Activated CD8-positive, alpha-beta memory T cell treated with anti-CD3 and anti-CD28 coated beads for 48 hours (primary cell): ENCODE measurements at places on chromosomes 1 and 21.

DNA sequence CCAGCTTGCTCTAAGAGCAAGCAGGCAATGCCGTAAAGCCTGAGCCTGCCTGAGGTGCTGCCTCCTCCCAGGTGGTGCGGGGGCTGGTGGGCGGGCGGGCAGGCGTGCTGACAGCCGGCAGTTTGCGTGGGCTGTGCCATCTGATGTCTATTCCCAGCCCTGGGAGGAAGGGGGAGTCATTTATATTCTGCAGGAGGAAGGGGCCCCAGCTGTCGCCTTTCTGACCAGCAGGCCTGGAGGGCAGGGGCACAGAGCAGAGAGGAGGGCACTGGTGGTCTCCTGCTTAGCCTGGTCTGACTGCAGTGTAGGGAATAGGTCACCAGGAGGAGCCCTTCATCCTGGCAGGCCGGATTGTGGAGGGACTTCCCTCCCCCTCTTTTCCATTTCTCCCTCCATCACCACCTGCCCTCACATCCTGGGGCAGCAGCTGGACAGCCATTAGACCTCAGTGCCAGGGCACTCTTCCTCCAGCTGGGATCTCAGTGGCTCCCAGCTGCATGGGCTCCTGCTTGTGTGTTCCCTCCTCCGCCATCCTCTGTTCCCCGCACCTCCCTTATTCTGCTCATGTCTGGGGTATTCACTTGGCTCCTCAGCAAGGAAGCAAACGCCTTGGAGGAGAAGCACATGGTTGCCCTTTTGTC lies 4.4 kb downstream of the CYB561D1 start:
- DNase-seq: no peak

DNA sequence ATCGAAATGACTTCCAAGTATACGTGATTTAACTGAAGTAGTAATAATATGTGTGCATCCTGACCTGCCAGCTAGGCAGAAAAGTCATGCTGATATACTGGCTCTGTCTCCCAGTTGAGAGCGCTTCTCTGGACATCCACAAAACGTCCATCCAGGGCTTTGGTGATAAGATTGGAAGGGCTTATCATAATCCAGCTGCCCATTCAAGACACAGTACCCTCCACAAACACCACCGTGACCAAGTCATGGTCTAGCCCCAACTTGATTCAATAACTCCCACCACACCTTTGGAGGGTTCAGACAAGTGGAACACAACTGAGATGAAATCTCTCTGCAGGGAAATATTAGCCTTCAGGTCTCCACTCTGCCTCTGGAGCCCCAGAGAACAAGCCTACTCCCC lies 76.2 kb downstream of the CD46 start:
- no peak for DNase-seq

DNA sequence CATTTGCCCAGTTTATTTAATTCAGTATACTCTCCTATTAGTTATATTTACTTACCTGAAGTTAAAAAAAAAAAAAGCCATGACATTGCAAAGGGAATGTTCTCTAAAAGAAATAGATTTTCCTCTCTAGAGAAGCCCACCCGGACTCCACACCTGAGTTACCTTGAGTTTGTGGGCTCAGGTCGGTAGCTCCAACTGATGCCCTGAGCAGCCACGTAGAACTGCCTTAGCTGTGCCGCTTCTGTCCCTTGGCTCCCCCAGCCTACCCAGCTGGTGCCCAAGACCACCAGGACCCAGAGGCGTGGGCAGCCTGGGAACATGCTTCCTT lies 250 bp downstream of the F5 start:
- no peak for DNase-seq

- no peak for DNase-seq
These were observed 17.5 kb downstream of the AGL start for GRCh38 chr1:99867682-99868081.

DNA sequence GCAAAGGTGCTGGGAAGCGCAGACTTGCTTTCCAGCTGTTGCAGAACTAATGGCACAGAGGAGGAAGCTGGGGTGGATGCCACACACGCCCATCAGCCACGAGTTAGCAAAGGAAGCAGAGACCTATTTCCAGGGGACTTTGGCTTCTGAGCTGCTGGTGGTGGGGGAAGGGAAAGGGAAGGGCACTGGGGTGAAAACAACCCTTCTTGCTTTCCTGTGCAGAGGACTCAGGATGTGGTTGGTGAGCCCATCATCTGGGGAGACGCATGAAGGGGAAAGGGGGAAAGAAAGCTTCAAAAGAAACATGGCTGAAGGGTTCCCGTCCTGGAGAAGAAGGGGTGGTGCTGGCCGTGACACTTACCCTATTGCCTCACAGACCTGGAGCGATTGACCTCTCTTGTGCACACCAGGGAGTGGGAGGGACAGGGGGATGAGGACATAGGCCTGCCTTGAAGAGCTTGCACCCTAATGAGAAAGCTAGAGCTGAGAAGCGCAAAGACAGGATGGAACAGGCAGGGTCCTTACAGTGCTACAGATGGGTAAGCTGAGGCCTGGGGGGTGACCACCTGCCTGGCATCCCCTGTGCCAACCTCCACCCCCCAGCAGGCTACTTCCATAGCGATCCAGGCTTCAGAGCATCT lies 140.8 kb upstream of the RAB4A start:
- no peak for DNase-seq

GRCh38 chr1:4970532-4970931 lies 316.1 kb downstream of the AJAP1 start:
- DNase-seq: no peak

DNA sequence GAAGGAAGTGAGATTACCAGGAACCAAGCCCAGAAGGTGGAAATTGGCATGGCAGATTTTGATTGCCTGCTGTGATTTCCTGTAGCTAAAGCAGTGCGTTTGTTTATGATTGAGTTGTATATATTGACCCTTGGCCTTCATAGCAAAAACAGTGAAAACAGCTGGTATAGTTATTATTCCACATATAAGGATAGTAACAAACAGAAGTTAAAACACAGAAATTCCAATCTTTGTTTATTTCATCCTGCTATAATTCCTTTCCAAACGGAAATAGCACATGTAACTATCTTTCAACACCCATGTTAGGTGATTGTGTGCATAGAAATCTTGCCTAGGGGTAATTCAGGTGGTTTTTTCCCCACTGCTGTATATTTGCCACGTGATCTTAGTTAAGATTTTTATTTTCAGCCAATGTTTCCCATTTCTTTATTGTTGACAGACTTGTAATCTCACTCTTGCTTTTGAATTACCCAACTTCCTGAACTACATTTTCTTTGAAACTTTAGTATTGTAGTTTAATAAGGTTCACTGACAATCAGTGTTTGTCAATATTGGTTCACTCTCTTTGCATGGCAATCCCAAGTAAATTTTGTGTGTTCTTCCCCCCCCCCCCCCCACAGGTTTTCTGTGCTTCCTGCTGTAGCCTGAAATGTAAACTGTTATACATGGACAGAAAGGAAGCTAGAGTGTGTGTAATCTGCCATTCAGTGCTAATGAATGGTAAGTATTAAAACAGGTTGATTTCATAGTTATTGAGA lies 102.7 kb downstream of the CC2D1B start:
- DNase-seq: no peak

GRCh38 chr1:154845174-154845573 lies 24.9 kb downstream of the KCNN3 start:
- no peak for DNase-seq

- DNase-seq: no peak
These were observed 9.8 kb downstream of the LGR6 start for GRCh38 chr1:202203238-202204039.

- no peak for DNase-seq
These were observed 80.6 kb downstream of the PLXNA2 start for GRCh38 chr1:208163539-208163938.

DNA sequence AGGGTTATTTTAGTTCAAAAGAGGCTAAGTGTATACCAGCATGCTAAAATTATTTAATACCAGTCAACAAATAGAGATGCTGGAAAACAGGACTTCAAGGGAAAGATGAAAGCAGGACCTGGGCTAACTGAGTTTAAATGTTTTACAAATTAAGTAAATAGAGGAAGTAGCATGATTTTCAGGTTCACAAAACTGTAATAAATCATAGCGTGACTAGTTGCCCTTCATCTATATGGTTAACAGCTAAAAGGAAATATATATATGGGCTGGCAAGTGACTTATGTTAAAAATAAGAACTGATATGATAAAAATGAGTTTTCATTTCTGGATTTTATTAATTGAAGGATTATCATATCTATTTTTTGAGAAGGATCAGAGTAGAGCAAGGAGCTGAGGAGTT lies 25.6 kb downstream of the DPYD start:
- DNase-seq: no peak

GRCh38 chr21:38266732-38267131 lies 9.9 kb downstream of the KCNJ15 start:
- DNase-seq: no peak

- DNase-seq: no peak
These were observed 305 bp upstream of the RPS6KC1 start for GRCh38 chr1:213050745-213051126.

GRCh38 chr1:155017946-155018316 lies 15.3 kb downstream of the ZBTB7B start:
- no peak for DNase-seq

DNA sequence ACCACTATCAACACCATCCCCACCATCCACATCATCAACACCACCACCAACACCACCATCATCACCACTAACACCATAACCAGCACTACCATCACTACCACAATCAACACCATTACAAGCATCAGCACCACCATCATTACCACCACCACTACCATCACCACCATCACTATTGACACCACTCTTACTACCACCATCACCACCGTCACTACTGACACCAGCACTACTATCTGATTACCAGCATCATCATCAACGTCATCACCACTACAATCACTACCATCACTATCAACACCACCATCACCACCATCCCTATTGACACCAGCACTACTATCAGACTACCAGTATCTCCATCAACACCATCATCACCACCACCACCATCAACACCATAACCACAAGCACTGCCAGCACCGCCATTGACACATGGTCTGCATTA lies 106.1 kb upstream of the RUNX3 start:
- no peak for DNase-seq

DNA sequence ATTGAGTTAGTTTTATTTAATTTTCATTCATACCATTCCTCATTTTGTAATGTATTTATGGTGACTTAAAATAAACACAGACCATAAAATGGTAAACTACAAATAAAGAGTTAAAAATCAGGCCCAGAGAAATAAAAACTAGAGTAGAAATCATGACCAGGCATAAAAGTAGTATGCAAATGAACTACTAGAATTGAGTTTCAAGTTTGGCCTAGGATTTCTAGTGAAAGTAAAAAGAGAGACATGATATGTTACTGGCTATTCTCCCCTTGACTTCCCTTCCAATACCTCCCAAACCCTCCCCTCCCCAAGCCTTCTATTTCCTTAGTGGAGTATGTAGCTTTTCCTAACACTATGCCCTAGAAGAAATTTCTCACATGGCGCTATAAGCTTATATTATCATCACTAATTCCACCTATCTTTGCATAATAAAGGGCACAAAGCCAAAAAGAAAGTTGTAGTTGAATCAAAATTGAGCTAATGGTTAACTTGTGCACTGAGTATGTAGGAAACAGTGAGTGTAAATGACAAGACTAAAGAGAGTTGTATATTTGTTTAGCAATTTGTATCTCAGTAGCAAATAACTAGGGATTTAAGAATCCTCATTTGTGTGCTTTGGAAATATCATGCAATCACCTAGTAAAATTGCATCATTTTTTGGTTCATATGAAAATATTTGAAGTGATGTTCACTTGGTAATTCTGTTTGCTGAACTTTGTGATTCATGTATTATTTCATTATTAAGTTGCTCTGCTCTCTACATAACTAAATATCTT lies 29.7 kb upstream of the CDC14A start:
- DNase-seq: no peak

DNA sequence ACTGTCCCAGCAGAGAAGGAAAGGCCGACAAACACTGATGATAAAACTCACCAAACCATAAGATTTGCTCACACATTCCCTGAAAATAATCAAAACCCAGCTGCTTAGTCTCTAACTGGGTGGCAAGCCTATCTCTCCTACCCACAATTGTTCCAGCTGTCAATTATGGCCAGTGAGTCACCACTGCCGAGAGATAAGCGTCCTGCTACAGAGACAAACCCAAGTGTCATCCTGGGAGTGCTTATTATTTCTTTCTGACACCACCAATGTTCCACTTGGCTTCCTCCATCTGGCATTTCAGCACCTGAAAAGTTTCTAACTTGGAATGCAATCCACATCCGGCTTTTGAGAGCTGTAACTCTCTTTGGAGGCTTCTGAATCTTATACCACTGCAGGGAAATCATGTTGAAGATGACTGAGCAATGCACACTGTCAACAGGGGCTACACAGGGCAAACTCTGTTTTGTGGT lies 51.5 kb upstream of the VAV3 start:
- DNase-seq: no peak

GRCh38 chr1:181630838-181631237 lies 147.5 kb downstream of the CACNA1E start:
- DNase-seq: no peak

- peak; percentile 18 for DNase-seq
These were observed 35.6 kb upstream of the TMEM61 start for GRCh38 chr1:54944610-54945392.

DNA sequence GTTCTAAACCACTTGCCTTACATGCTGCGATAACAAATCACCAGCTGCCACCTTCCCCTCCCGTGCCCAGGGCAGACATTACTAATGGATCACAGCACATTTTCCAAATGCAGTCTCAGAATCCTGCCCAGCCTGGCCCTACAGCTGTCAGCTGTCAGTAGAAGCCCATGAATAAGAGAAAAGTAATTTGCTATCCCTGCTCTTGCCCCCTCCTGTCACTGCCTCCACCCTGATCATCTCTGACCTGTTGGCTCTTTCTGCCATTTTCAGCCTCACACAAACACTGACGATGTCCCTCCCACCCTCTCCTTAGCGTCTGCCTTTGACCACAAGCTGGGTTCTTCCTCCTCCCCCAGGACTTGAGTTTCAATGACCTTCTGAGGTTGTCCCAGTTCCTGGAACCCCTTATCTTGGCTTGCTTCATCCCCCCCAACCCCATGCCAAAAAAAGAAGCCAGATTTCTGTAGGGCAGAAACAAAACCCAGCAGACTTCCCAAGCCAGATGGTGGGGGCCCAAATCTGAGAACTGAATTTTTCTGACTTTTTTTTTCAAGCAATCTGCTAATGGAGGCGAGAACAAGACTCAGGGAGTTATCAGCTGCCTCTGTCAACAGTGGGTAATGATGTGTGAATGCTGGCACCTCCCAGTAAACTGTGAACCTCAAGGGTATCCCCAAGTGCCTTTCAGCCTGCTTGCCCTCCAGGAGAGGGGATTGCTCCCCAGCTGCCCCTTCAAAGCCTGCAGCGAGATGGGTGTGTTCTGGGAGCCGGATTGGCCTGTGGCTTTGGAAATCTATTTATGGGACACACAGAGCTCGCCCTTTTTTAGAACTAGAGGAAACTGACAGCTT lies 216.5 kb upstream of the VAMP3 start:
- DNase-seq: no peak
